Lung microvascular endothelial cell (primary cell): ENCODE measurements at places on chromosomes 16 and 17. TPM values are rescaled to one million over a fixed set of nuclear protein-coding genes. Genes with fewer than 3 reads are reported as not detected.

OR2C1 gene
- total RNA-seq, result under 0.01 TPM in 1 of 2 replicates, not detected in the other

FOXL1 gene
- 0.60 and 1.1 TPM in 2 replicates for total RNA-seq

C17orf113 gene
- total RNA-seq, result 0.20 and 0.22 TPM in 2 replicates

KRTAP4-1 gene
- total RNA-seq, result not detected in 2 replicates

SHMT1 gene
- total RNA-seq, result 7.4 and 9.3 TPM in 2 replicates

PIRT gene
- total RNA-seq, result not detected in 2 replicates

CCDC200 gene
- not detected in 2 replicates for total RNA-seq

KRTAP3-1 gene
- total RNA-seq, result not detected in 2 replicates

ACOX1 gene
- total RNA-seq, result 35.7 and 50.2 TPM in 2 replicates

CETP gene
- total RNA-seq, result 3.0 and 10.5 TPM in 2 replicates

MRM3 gene
- total RNA-seq, result 13.3 and 16.1 TPM in 2 replicates
